ENCODE measurements at places on chromosomes 11 and 22. TPM values are rescaled to one million over a fixed set of nuclear protein-coding genes. Genes with fewer than 3 reads are reported as not detected.

MMP1 gene
- 0.04 TPM for total RNA-seq

HOATZ gene
- not detected for total RNA-seq

JHY gene
- 1.6 TPM for total RNA-seq

CDCA5 gene
- 6.6 TPM for total RNA-seq

ANKK1 gene
- 0.09 TPM for total RNA-seq

CRYAB gene
- 226 TPM for total RNA-seq

MPPED1 gene
- total RNA-seq = 0.89 TPM

OR6A2 gene
- total RNA-seq = 0.04 TPM

GAL gene
- 0.40 TPM for total RNA-seq

SELENOM gene
- total RNA-seq = 35.1 TPM

NCR3LG1 gene
- total RNA-seq = 0.44 TPM

SCGB2A2 gene
- total RNA-seq = not detected

KREMEN1 gene
- total RNA-seq = 44.9 TPM

Data from muscle of leg (tissue), 16 donors.